Stimulated activated naive CD4-positive, alpha-beta T cell (primary cell): ENCODE measurements at places on chromosomes 3 and 15.

DNA sequence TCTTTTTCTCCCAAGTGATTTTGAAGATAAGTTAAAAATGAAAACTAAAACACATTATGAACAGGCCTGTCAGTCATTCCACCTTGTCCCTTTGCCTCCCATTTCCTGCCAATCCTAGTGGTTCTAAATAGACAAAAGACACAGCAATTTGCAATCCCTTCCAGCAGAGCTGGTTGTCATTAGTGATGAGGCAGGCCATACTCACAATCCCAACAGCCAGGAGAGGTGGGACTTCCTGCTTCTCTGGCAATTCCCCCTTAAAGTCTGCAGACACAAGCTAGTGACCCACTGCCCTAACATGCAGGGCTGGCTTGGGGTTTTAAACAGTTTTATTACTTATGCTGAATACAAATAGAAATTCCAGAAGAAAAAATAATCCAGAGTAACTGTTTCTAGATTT is 38.4 kb upstream of the RBP1 start:
- no peak for DNase-seq

DNA sequence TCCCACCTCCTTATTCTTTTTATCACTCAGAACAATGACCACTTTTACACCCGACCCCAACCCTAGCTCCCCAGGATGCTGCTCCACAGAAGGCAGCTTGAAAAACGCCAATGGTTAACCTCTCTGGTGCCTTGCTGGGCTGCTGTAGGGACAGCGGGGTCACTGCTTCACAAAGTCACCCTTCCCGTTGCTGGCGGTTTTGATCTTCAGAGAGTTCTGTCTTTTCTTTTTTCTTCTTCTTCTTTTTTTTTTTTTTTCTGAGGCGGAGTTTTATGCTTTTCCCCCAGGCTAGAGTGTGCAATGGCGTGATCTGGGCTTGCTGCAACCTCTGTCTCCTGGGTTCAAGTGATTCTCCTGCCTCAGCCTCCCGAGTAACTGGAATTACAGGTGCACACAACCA is 20.7 kb downstream of the CEP19 start:
- no peak for DNase-seq

DNA sequence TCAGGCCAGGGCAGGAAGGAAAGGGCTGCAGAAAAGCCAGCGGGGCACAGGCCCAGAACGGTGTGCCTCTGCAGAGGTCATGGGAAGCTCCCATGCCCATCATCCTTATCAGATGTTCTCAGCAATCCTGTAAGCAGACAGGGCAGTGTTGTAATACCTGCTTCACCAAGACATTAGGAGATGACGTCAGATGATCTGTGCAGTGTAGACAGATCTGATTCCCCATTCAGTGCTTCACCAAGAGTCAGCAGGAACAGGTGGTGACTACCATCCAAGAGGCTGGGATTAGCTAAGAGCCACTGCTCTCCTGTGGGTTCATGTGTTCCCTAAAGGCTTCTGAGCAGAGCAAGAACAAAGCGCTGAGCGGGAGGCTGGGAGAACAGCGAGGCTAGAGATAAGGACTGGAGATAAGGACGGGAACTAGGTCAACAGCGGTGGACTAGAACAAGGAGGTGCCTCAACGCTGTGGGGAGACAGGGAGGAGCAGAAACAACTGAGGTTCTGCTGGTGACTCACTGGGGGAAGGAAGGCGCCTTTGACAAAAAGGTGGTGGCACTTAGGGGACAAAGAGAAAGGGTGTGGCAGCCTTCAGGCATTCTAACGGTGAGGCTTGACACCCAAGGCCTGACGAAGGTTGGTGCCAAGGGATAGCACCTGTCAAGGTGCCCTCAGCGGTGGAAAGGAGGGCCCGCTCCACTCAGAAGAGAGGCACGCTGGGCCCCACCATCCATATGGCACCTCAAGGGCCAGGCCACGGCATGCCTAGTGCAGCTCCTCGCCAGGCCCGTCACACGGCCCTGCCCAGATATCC is 28.4 kb downstream of the CCDC12 start:
- no peak for DNase-seq

GRCh38 chr3:50320853-50321335 is 1.7 kb downstream of the HYAL2 start:
- peak; percentile 61 for DNase-seq

- no peak for DNase-seq
These were observed 229.4 kb downstream of the FEZF2 start for GRCh38 chr3:62143843-62144450.

DNA sequence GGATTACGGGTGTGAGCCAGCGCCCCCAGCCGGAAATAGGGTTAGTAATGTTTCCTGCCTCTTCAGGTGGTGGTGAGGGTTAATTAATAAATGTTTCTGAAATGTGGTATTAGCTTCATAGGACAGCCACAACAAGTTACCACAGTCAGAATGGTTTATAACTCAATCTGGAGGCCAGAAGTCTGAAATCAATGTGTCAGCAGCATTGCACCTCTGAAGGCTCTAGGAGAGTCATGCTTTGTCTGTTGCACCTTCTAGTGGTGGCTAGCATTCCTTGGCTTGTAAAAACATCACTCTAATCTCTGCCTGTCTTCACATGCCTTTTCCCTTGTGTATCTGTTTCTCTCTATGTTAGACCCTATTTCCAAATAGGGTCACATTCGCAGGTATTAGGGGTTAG is 7.8 kb upstream of the RPSA start:
- no peak for DNase-seq

- no peak for DNase-seq
These were observed 1.8 kb upstream of the LAMB2 start for GRCh38 chr3:49134471-49135265.

GRCh38 chr3:90031121-90031520 is 923.7 kb downstream of the EPHA3 start:
- DNase-seq, result no peak

DNA sequence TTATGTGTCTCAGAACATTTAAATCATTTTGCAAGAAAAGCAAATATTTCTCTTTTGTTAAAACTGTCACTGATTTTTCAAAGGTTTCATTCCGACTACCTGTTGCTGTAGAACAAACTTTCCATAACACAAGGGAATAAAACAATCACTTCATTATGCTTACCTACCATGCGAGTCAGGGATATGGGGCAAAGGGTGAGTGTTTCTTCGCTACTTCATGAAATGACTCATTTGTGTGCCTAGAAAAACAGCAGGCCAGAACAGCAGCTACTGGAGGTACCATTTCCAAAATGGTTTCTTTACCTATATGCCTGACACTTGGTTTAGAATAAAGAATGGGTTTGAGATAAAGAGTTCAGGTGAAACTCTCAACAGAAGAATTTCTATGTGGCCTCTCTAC is 712.5 kb downstream of the PLOD2 start:
- DNase-seq, result no peak

DNA sequence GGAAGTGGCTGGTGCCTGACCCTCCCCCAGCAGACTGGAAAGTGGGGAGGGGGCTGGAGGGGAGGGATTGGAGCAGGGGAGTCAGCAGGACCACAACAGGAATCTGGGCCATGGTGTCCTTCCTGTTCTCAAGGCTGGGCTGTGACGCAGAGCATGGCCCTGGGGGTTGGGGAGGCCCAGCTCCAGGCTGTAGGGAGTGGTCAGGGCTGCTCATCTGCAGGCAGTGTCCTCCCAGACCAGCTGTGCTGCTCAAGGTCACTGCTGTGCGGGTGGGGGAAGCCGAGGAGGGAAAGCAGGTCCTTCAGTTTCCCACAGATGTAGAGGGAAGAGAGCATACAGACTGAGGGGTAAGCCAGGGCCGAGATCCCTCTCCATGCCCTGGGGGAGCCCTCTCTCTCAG is 40.7 kb downstream of the CYP11A1 start:
- no peak for DNase-seq

DNA sequence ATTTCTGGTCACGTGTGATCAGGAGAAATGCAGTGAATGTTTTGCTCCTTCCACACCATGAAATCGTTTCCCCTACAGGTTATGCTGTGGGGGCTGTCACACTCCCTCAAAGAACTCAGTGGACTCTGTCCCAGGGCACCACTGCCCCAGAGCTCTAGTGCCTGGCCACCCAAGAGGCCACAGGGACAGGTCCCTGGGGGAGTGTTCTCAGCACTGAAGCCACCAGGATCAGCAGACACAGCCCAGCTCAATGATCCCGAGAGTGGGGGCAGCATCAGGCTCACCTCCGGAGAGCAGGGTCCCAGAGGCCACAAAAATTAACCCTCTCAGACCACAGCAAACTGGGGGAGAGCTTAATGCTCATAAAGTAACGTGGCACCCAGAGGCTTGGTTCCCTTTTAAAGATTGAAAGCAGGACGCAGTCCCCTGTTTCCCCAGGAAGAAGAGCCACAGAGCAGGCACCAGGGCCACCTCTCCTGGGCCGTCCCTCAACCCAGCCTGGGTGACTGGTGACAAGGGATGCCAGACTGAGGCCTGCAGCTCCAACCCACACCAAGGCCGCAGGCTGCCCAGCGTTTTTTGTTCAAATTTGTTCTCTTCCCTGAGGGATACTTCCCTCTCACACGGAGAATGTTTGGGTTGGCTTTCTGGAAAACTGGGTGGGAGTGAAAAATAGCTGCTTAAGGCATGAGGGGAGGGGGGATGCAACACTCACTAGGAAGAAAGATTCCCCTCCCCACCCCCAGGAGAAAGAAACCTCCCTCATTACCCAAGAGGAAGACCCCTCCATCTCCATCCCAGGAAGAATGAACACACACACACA is 123.3 kb upstream of the IGF1R start:
- DNase-seq, result no peak

DNA sequence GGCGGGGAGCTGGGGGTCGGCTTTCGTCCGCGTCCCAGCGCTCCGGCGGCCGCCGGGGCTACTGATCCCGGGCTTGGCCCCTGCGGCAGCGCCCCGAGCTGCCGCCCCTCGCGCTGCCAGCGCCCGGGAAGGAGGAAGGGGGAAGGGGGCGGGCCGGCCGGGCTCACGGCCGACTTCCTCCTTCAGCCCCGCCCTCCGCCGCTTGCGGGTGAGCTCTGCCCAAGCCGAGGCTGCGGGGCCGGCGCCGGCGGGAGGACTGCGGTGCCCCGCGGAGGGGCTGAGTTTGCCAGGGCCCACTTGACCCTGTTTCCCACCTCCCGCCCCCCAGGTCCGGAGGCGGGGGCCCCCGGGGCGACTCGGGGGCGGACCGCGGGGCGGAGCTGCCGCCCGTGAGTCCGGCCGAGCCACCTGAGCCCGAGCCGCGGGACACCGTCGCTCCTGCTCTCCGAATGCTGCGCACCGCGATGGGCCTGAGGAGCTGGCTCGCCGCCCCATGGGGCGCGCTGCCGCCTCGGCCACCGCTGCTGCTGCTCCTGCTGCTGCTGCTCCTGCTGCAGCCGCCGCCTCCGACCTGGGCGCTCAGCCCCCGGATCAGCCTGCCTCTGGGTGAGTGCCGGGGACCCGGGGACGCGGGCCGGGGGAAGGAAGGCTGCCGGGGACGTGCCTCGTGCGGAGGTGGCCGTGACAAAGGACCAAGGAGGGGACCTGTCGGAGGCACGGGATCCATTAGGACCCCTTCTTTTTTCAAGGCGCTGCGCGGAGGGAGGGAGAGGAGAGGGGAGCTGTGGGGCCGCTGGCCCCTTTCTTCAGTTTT is at the start of gene SEMA4B:
SEMA4B (plus strand) TSS at position 201 of the 814 bp plus-strand sequence; CDS start at position 450, 249 bp downstream.
- DNase-seq, result peak; percentile 66

DNA sequence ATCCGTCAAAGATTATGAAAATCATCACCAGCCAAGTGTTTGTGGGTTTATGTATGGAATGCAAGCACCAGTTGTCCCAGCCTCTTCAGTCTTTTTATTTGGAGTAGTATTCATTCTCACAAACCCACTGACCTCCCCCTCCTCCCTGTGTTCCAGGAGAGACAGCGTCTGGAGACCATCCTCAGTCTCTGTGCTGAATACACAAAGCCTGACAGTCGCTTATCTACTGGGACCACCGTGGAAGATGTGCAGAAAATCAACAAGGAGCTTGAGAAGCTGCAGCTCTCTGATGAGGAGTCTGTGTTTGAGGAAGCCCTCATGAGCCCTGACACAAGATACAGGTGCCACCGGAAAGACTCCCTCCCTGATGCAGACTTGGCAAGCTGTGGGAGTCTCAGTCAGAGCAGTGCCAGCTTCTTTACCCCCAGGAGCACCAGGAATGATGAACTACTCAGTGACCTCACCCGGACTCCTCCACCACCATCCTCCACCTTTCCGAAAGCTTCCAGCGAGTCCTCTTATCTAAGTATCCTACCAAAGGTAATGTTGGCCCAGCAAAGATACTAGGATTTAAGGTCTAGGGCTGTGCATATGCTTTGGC is 54.2 kb downstream of the PHLDB2 start:
- DNase-seq, result no peak

DNA sequence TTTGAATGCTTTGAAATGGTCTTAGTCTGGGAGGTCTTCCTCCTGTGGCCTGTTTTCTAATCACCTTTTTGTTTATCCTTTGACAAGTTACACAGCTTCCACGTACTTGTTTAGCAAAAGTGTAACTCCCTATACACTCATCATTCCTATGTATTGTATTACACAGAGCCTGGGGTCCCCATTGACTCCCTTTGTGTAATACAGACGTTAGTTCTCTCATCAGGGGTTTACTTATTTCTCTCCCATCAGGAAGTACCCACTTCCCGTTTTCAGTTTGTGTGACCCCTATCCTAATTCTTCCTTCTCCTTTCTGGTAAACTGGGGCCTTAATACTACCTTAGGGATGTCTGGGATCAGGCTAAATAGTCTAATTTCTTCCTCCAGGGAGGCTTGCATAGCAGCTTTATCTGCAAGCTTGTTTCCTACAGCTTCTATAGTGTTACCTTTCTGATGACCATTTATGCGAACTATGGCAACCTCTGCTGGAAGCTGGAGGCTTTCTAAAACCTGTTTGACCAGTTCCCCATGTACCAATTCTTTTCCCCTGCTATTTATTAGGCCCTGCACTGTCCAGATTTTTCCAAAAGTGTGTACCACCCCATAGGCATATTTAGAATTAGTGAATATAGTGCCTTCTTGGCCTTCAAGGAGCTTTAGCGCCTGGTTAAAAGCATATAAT is 22.4 kb downstream of the ARL8B start:
- no peak for DNase-seq

DNA sequence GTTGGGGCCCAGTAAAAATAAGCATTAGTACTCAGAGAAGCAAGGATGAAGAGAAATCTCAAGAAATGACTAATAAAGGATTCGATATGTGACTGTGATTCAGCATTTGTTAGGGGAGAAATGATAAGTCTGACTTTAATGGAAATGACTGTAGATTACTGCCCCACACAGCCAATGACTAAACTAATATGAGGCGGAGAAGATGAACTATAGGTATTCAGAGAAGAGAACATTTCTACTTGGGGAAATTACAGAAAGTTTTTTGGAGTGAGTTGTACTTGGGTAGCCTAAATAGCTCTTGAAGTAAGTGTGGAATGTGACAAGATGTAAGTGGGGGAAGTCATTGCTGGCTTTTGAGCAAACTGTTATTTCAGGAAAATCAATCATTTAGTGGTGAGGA is 380.0 kb downstream of the PDCD6IP start:
- DNase-seq, result no peak
